ENCODE measurements at places on chromosomes 1 and 21. TPM values are rescaled to one million over a fixed set of nuclear protein-coding genes. Genes with fewer than 3 reads are reported as not detected.

Gene CASQ1
- total RNA-seq = not detected

GRCh38 chr1:153763365-153764225 is 11.6 kb upstream of the SLC27A3 start:
- no peak overlapping the region for H3K4me3 ChIP-seq
- H3K4me1 ChIP-seq = no peaks in the 10 kb centered on the region
- H3K27me3 ChIP-seq = no peaks in the 10 kb centered on the region
- DNase-seq = no peak

- no peak overlapping the region for H3K4me3 ChIP-seq
- DNase-seq = no peak
- H3K27me3 ChIP-seq = no peaks in the 10 kb centered on the region
- no peaks in the 10 kb centered on the region for H3K36me3 ChIP-seq
- no peaks in the 10 kb centered on the region for H3K4me1 ChIP-seq
Measured at GRCh38 chr1:111747947-111748346, 7.8 kb upstream of the DDX20 start.

Gene FMO1
- not detected for total RNA-seq

DNA sequence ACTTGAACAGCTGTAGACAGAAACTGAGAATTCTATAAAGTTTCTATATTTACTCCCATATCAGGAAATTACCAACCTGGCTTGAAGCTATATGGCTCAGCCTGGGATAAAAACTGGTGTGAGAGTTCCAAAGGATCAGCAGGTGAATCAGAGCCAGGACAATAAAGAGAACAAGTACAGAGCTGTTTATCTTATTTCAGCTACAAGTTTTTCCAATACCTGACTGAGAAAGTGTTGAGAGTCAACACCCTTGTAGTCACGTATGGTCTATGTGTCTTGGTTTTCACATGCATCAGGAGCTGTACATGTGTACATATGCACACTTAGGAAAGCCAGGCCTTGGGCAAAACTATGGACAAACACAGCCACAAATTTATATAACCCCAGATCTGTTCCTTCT is 40.7 kb upstream of the CXADR start:
- no peaks in the 10 kb centered on the region for H3K4me1 ChIP-seq
- DNase-seq = no peak
- no peaks in the 10 kb centered on the region for H3K27me3 ChIP-seq
- H3K27ac ChIP-seq = no peak overlapping the region
- no peaks in the 10 kb centered on the region for H3K36me3 ChIP-seq

- no peaks in the 10 kb centered on the region for H3K36me3 ChIP-seq
- no peak overlapping the region for H3K4me3 ChIP-seq
- no peaks in the 10 kb centered on the region for H3K4me1 ChIP-seq
Measured at GRCh38 chr1:210989905-210990304, 144.0 kb downstream of the KCNH1 start.

Data from CD8-positive, alpha-beta memory T cell (primary cell).